Inflammatory macrophage treated with lipopolysaccharide for 1 hour (primary cell): ENCODE measurements at places on chromosomes 16 and 17.

GRCh38 chr16:70481929-70482536 is 27.6 kb downstream of the FCSK start:
- DNase-seq, result no peak

GRCh38 chr17:31841850-31842194 is 17.2 kb downstream of the COPRS start:
- no peak for DNase-seq

DNA sequence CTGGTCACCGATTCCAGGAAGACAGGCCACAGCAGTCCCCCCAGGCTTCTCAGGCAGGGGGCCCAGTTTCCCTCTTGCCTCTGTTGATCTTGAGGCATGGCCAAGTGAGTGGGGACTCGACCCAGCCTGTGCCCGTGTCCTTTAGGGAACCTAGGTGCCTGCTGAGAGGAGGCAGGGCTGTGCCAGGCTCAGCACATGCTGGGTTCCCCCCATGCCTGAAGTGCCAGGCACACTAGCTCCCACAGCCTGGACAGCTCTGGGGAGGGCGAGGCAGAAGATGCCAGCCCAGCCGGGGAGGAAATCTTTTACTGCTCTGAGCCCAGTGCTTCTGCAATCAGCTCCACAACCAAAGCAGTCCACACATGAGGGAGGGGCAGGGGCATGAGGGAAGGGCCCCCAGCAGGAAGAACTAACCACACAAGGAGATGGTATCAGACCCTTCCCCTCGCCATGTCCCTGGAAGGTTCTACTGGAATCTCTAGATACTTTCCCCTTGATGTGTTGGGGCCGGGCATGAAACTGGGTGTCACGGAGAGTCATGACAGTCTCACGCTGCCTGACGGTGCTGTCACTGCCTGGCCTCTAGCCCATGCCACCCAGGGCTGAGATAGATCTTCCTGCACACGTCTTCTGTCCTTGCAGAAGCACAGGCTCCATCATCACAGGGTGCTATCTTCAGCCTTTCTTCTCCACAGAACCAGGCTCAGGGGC is 25.5 kb downstream of the MYO18A start:
- DNase-seq, result no peak

DNA sequence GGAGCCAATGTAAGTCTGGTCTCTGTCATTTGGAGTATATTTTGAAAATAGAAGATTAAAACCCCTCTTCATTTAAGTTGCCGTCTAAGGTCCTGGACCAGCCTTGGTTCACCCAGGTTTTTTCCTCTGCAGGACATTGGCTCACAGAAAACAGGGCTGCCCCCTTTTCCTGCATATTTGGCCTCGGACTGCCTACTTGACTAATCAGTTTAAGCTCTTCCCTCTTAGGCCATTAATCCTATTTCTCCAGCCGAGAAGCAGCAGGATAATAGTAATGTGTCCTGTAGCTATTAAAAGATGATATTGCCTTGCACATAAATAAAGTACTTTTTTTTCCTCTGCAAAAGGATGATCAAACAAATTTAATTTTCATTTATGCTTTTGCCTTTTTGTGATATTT is 52.1 kb downstream of the PRKCA start:
- no peak for DNase-seq

GRCh38 chr17:67246403-67246652 is 1.3 kb upstream of the HELZ start:
- DNase-seq, result no peak

GRCh38 chr16:88499836-88500251 is 46.8 kb downstream of the ZFPM1 start:
- DNase-seq, result no peak

- DNase-seq, result no peak
Measured at GRCh38 chr17:11969565-11969964, 27.7 kb downstream of the ZNF18 start.

DNA sequence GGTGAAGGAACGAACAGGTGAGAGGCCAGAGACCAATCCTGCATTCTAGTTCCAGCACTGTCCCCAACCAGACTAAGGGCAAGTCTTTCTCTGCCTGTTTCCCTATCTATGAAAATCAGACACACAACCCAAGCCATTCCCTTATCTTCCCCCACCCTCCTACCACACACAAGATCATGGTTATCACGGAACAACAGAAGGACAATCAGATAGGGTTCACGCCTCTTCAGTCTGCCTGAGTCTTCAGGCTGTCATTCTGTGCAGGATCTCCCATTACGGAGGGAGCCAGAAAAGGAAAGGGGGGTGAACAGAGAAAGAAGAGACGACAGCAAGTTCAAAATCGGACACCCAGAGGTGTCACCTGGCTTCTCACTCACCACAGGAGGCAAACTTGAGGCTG is 11.1 kb downstream of the TLE7 start:
- no peak for DNase-seq

DNA sequence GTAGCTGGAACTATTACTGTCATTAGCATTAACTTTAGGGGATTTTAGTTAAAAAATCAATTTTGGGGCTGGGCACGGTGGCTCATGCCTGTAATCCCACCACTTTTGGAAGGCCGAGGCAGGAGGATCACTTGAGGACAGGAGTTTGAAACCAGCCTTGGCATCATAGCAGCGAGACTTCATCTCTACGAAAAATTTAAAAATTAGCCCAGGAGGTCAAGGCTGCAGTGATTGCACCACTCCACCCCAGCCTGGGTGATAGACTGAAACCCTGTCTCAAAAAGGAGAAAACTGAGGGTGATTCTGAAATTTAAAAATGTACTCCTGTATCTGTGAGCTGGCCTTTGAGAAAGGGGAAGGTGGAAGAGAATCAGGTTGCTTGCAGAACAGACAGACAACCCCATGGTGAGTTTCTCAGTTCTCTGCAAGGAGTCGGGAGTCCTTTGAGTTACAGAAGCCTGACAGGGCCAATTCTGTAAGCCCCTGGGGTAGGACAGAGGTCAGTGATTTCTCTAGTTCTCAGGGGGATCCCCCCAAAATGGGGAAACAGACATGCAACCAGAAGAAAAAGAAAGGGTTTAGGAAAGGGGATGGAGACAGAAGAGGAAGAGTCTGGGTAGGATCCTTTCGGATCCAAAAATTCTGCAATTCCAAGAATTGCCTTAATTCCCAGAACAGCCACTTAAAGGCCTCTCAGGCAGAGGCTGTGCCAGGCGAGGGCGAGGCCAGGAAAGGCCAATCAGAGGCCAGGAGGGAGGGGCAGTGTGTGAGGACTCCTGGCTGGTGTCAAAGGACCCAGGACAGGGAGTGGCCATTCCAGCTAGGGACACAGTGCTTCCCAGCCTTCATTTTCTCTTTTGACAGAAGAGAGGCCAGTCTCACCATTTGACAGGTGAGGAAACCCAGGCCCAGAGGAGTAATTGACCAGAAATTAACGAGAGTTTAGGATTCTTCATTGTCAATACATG is 6.7 kb downstream of the NUPR1 start:
- DNase-seq, result peak; percentile 81

- no peak for DNase-seq
Measured at GRCh38 chr17:46818316-46818928, at the start of gene WNT3. Gene WNT3, minus strand, starts transcription at chr17:46818692. Its CDS starts 95 bp downstream, at chr17:46818597.
